Hindlimb muscle (tissue), 1 donor: ENCODE measurements at places on chromosomes 7 and 10.

DNA sequence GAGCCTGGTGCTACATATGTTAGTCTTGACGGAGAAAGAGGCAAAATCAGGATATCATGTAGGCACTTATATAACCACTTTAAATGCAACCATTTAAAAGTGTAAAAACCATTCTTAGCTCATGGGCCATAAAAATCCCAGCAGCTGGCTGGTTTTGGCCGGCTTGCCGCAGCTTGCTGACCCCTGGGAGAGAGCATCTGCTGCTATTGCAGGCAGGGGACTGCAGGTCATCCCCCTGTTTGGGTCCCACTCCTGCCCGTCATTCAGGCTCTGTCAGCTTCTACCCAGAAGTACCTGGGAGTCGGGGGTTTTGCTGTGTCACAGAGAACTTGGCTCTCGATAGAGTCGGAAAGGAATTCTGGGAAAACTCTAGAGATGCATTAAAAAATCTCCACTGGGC lies 187.4 kb downstream of the CUX1 start:
- no peak for DNase-seq

GRCh38 chr7:77702513-77702912 lies 6.3 kb downstream of the RSBN1L start:
- no peak for DNase-seq

DNA sequence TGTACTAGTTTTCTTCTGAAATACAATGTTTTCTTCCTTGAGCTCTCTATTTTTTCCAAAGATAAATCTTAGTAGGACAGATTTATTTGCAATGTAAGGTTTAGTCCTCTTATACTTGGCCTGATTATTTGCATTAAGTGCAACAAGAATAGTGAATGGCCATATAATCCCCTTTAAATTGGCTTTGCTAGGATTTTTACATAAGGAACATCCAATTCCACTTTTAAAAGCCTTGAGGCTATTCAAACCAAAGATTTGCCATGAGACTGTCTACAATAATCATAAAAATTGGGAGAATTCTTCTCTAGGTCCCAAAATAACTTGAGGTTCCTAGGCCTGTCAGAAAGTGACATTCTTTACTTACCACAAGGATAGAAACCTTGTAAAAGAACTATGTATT lies 128.6 kb upstream of the THSD7A start:
- no peak for DNase-seq

GRCh38 chr10:132882069-132882951 lies 60.1 kb downstream of the CFAP46 start:
- DNase-seq: no peak

DNA sequence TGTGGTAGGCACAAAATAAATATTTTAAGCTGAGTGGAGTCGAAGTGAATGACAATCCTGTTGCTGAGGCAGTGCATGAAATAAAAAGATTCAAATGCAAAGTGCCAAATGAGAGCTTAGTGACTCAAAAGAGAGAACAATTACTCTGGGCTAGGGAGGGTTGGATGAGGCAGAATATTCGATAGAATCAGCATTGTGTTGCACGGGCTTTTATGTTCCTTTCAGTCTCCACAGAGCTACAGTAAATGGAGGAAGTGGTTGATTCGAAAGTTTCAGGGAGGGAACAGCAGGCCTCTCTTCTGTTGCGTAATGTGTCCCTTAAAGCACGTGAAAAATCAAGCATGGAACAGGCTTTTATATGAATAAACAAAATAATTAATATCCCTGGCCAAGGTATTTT lies 599.3 kb upstream of the CELF2 start:
- DNase-seq: no peak

DNA sequence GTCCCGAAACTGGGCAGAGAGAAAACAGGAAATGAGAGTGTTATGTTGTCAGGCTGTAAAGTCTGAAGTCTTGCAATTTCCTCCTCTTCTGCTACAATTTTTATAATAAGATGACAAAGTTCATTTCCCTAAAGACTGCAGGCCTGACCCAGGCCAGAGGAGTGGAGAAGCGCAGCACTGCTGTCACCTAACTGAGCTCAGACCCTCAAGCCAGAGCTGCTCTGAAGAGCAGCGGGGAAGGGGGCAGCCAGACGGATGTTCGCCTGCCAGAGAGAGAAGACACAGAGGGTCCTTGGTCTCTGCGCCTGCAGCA lies 12.6 kb upstream of the AOAH start:
- DNase-seq: no peak

DNA sequence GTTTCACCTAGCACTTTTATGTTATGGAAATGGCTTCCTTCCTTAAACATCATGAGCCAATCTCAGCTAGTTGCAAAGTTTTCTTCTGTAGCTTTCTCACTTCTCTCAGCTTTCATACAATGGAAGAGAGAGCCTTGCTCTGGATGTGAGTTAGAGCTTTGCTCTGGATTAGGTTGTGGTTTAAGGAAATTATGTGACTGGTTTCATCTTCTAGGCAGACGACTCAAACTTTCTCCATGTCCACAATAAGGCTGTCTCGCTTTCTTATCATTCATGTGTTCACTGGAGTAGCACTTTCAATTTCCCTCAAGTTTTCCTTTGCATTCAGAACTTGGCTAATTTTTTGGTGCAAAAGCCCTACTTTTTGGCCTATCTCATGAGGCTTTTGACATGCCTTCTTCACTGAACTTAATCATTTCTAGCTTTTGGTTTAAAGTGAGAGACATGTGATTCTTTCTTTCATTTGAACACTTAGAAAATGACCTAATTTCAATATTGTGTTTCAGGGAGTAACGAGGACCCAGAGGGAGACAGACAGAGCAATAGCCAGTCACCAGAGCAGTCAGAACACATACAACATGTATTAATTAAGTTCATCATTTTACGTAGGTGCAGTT lies 49.8 kb downstream of the CNOT4 start:
- DNase-seq: no peak

DNA sequence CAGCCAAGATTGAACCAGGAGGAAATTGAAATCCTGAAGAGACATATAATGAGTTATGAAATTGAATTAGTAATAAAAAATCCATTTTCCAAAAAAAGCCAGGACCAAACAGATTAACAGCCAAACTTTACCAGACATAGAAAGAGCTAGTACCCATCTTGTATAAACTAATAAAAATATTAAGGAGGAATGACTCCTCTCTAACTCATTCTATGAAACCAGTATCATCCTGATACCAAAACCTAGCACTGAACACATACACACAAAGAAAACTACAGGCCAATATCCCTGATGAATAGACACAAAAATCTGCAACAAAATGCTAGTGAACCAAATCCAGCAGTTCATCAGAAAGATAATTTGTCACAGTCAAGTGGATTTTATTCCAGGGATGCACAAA lies 140.6 kb downstream of the PCDH15 start:
- no peak for DNase-seq

GRCh38 chr10:22321924-22322640 lies 1.2 kb downstream of the BMI1 start:
- DNase-seq: no peak

- DNase-seq: no peak
These were observed 1.4 kb upstream of the PODXL start for GRCh38 chr7:131557652-131558385.

DNA sequence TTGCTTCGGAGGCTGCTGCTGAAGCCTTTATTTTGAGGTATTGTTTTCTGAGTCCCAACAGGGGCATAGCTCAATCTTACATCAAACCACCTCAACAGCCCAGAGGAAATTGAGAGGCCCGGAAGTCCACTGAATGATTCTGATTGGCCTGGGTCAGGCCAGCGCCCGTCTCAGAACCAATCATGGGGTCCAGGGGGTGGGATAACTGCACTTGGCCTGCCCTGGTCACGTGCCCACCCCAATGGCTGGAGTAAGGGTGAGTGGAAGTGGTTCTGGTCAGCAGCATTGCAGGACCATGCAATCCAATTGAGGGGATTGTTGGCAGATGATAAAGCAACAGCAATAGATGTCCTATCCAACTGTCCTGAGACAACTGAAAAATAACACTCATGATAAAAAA lies 190.6 kb downstream of the HERPUD2 start:
- no peak for DNase-seq

DNA sequence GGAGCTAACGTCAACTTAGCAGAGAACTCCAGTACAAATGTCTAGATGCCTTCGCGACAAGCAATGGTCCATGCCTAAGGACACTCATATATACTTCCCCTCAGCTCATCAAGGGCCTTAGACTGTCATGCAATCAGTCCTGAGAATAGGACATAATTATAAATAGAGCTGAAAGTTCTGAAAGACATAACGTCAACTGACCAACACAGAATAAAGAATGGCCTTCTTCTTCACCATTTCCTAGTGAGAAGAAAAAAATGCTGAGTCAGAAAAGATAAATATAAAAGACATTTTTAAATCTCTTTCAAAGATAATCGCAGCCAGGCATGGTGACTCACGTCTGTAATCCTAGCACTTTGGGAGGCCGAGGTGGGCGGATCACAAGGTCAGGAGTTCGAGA lies 83.2 kb downstream of the ARMH3 start:
- DNase-seq: no peak

- DNase-seq: no peak
These were observed 2.8 kb downstream of the SRGN start for GRCh38 chr10:69090685-69091084.

GRCh38 chr7:126657599-126658358 lies 595.0 kb downstream of the GRM8 start:
- no peak for DNase-seq
